ENCODE measurements at places on chromosomes 7 and 10.

DNA sequence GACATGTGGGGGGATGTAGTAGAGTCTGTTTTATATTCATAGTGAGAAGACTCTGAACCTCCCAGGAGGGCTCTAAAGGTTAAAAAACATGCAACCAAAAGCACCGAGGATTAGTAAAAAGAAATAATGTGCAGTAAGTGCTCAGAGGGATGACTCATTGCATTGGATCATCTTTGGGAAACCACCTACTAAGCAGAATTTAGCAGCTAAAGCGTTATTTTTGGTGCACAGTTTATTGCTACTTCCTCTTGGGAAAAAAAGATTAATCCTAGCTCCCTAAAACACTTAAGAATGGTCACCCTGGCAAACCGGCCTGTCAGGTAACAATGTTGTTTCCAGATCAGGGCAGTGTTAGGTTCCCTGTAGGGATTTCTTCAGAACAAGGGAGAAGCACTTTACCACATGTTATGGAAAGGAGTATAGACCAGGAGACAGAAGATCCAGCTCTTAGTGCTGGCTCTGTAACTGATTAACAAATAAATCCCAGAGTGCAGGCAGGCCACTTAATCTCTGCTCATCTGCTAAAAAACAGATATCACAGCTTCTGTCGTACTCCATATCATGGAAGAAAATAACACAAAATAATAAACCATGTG, 44.8 kb upstream of the FAM133B start:
- DNase-seq: no peak

- no peak for DNase-seq
Measured at GRCh38 chr7:151632750-151633515, 113.2 kb upstream of the RHEB start.

- no peak for DNase-seq
Measured at GRCh38 chr7:16098058-16098457, 323.3 kb downstream of the CRPPA start.

- no peak for DNase-seq
Measured at GRCh38 chr10:122126763-122127659, 138.0 kb downstream of the TACC2 start.

- no peak for DNase-seq
Measured at GRCh38 chr7:108875139-108875538, 305.5 kb downstream of the DNAJB9 start.

DNA sequence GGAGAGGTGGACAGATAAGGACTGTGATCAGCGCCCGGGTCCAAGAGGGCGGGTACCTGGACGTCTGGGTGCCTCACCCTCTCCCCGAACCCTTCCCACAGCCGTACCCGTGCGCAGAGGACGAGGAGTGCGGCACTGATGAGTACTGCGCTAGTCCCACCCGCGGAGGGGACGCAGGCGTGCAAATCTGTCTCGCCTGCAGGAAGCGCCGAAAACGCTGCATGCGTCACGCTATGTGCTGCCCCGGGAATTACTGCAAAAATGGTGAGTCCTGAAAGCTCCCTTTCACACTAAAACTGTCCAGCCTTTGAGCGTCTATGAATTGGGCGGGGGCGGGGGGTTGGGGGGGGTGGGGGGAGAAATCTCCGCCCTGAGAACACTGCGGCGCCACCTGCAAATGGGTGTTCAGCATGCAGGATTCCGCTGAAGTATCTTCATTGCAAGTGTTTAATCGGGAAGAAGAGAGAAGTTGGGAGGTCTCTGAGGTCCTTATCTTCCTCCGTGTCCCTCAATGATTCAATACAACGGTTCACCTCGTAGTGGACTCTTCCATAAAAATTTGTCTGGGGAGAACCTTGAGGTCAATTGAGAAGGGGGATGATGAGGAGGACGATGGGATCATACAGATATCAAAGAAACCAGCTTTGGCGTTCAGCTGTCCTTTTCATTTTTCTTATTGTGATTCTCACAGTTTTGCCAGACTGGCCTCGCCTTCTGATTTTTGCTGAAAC, 906 bp downstream of the DKK1 start:
- DNase-seq: no peak

DNA sequence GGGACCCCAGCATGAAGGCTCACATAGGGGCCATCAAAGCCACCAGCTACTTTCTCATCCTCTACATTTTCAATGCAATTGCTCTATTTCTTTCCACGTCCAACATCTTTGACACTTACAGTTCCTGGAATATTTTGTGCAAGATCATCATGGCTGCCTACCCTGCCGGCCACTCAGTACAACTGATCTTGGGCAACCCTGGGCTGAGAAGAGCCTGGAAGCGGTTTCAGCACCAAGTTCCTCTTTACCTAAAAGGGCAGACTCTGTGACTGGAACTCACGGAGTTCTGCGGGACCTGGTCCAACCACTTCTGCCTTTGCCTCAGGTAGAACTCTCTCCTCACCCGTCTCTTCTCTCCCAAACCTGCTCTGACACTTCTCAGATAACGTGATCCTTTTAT, 945 bp downstream of the TAS2R40 start:
- no peak for DNase-seq

GRCh38 chr7:130493275-130493873, 1.5 kb downstream of the MEST start:
- DNase-seq: no peak

DNA sequence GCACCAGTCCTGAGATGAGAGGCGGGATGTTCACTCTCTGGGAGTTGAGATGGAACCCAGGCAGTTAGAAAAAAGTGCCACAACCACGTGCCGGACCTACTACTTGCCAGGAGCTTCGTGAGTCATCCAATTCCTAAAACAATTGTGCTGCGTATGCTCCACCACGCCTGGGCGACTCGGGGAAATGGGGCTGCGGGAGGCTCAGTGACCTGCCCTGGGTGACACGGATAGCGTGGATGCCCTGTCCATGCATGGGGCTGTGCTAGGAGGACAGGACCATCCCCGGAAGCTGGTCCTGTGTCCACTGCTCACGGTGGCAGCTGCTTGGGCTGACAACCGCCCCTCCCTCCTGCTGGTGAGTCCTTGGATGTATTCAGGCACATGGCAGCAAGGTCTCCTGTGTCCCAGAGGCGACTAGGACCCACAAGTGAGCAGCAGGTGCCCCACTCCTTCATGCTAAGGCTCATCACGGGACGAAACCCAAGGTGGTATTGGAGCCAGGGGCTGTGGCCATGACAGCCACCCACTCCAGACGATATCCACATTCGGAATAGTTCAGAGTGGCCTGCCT, 90.4 kb downstream of the BMS1 start:
- no peak for DNase-seq

- DNase-seq: no peak
Measured at GRCh38 chr7:135692055-135692454, 29.7 kb downstream of the STMP1 start.

DNA sequence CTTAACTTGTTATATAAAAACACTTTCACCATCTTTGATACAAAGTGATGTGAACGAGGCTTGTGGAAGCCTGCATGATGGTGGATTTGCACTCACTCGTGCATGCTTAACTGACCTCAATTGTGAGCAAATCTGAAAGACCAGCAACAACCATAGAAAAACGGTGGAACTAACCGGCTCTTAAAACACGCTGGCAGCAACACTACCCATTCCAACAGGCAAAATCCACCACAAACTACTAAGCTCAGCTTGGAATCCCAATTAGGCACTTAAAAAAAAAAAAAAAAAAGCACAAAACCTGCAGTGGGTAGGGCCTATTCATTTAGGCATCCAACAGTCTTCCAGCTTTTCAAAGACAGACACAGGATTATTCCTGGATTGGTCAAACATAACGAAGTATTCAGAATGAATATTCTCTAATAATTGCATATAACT, 1.8 kb downstream of the GDI2 start:
- DNase-seq: no peak

DNA sequence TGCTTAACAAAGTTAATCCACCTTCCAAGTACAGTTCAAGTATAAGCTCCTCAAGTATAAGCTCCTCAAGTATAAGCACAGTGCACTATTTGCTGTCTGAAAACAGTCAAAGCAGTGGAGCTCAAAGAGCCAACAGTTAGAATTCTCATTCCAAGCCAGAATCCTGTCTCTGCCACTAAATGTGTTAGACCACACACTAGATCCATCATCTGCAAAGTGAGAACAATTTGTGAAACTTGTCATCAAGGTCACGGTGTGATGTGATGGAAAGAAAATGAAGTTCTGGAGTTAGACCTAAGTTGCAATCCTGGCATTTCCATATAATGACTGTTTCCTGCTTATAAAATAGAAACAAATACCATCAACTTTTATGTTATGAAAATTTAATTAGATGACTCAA, 602.5 kb downstream of the TNS3 start:
- DNase-seq: no peak

DNA sequence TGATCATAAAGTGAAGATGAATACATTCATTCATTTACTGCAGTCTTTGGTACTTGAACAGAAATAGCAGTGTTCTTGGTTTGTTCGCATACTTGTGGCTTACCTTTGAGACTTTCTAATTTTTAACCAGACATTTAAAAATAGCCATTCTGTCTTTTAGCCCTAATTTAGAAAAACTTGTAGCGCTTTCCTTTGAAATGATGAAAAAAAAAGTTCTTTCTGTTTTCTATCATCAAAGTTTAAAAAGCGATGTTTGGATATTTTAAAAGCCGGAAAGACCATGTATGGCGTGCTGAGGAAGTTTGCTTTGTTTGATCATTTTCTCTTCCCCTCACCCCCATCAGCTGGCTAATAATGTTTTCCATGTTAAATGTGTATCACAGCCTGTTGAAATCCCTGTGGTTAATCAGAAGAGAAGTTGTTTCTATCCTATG, 116.3 kb downstream of the CUX1 start:
- no peak for DNase-seq

DNA sequence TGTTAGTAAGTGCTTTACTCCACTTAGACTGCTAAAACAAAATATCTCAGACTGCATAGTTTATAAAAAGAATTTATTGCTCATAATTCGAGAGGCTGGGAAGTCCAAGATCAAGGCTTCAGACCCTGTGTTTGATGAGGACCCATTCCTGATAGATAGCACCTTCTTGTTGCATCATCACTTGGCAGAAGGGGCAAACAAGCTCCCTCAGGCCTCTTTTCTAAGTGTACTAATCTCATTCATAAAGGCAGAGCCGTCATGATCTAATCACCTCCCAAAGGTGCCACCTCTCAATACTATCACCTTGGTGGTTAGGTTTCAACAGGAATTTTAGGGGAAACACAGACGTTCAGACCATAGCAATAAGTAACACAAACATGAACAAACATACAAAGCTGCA, 55.4 kb downstream of the CRPPA start:
- no peak for DNase-seq

DNA sequence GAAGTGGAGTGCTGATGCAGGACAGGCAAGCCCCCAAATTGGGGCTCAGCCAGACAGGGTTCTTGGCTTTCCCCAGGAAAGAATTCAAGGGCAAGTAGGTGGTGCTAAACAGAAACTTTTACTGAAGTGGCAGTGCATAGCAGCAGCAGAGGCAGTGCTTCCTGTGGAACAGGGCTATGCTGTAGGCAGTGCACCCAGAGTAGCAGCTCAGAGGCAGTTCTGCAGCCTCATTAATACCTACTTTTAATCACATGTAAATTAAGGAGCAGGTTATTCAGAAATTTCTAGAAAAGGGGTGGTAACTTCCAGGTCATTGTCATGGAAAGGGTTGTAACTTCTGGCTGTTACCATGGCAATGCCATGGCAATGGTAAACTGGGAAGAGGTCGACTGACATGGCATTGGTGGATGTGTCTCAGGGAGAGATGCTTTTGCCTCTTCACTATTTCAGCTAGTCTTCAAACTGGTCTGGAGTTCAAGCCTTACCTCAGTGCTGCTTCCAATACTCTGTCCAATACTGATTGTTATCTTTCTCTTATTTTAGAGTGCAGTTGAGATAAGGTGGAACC, 29.2 kb downstream of the PRSS58 start:
- DNase-seq: no peak

- no peak for DNase-seq
Measured at GRCh38 chr7:107173191-107173590, 4.4 kb downstream of the HBP1 start.

DNA sequence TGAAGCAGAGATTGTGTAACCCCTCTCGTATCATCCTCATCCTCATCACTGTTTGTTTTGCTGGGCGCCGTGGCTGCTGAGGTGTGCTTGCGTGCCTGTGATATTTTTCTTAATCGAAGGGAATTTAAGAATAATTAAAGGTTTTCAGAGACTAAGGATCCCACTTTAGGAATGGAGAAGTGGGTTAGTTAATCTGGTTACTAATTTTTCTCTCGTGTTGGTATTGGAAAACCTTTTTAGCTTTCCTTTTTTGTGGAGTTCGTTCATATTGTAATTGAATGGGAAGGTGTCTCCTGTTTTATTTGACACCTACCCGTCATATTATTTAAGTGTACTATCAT, 1.3 kb downstream of the UBN2 start:
- DNase-seq: no peak

DNA sequence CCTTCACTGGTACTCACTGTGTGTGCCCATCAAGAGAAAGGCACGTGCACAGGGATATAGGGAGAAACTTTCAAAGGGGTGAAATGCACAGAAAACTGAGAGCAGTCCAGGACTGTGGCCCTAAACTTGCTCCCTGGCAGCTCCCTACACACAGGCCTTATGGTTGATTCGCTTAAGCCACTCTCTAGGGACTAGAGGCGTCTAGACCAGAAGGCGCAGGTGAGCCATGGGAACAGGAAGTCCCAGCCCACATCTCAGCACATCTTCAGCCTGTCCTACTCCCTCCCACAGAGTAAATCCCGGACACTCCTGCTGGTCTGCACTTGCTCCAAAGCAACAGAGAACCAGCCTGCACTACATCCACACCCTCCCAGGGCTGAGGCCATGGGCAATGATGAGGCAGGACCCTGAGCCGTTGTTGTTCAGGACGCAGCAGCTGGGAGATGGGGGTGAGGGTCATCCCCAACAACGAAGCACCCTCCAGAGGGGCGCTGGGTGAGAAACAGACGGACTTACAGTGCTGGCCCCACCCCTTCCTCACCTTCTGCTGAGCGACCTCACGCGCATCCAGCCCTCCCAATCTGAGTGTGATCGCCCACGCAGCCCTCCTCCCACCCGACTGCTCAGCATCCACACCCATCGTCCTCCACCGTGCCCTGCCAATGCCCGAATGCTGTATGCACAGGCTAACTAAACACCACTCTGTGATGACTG, 109.3 kb downstream of the TNS3 start:
- no peak for DNase-seq
